ENCODE measurements at places on chromosomes 12 and 14.
A peak's percentile ranks its signal among the peaks of the same experiment; 100 is the strongest.

DNA sequence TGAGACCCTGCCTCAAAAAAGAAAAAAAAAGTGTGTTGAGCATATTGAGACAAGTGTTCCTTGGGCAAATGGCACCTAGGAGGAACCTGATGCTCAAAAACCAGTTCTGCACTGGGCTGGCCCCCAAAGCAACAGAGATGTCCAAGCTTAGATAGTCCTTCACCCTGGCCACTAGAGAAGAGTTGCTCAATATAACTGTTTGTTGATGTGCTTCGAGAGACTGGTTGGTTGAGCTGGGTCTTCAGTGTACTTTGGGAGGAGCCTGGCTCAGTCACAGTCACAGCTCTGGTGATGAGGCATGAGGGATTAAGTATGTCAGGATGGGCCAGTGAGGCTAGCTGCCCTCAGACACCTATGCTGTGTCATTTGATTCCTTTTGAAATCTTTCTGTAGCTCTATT is 38.0 kb downstream of the SLC2A14 start:
- DNase-seq, result no peak

GRCh38 chr14:68278576-68279436 is 459.2 kb downstream of the RAD51B start:
- DNase-seq, result no peak

DNA sequence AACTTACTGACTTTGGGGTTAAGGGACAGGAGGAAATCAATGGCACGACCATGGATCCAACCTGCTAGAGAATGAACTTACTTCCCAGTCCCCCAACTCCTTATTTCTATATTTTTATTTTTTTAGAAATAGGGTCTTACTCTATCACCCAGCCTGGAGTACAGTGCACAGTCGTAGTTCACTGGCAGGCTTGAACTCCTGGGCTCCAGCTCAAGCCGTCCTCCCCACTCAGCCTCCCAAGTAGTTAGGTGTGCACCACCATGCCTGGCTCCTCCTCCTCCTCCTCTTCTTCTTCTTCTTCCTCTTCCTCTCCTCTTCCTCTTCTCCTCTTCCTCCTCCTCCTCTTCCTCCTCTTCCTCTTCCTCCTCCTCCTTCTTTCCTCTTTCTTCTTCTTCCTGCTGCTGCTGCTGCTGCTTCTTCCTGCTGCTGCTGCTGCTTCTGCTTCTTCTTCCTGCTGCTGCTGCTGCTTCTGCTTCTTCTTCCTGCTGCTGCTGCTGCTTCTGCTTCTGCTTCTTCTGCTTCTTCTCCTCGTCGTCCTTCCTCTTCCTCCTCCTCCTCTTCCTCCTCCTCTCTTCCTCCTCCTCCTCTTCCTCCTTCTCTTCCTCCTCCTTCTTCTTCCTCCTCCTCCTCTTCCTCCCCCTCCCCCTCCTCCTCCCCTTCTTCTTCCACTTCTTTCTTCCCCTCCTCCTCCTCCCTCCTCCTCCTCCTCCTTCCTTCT is 390.1 kb upstream of the RGS6 start:
- no peak for DNase-seq

GRCh38 chr14:89509891-89510290 is 92.9 kb upstream of the FOXN3 start:
- no peak for DNase-seq

GRCh38 chr12:50106907-50107306 is 3.1 kb downstream of the GPD1 start:
- DNase-seq, result no peak

GRCh38 chr12:103844305-103844704 is 3.3 kb upstream of the NT5DC3 start:
- no peak for DNase-seq

GRCh38 chr14:90782892-90783291 is 33.3 kb downstream of the TTC7B start:
- no peak for DNase-seq

GRCh38 chr12:46177837-46178608 is 90.8 kb downstream of the SLC38A1 start:
- no peak for DNase-seq

GRCh38 chr12:39990122-39991101 is 115.5 kb downstream of the SLC2A13 start:
- peak; percentile 22 for DNase-seq

GRCh38 chr14:36208690-36209278 is 32.3 kb upstream of the PTCSC3 start:
- DNase-seq, result no peak

DNA sequence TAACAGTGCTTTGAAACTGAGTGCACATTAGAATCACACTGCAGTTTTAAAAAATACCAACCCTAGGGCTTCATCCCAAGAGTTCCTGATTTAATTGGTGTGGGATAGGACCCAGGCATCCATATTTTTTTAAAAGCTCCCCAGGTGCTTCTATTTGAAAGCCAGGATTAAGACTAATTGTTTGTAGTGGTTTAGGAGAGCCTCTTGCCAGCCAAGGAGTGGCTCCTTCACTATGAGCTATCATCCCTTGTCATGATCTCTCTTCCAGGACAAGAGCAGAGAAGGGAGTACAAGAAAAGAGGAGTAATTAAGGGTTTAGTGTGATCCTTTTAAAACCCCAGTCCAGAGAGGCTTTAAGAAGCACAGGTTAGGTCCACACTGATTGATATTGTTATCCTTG is 178.0 kb downstream of the CAND1 start:
- no peak for DNase-seq

DNA sequence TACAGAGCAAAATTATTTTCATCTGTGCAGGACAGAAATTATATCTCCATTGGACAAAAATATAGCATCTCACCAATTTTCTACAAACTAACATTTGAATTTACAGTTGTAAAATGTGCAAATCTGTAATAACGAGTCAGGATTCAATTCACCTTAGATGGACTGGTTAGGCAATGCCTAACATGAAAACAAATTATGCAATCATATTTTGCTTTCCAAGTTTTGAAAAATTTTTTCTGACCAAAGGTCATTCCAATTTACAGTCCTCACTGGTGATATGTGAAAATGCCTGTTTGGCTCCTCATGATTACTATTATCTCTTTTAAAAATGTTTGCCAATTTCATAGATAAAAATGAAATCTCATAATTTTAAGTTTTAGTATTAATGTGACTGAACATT is 6.5 kb upstream of the CPM start:
- no peak for DNase-seq

- no peak for DNase-seq
Measured at GRCh38 chr12:13258197-13258596, 61.7 kb downstream of the EMP1 start.

GRCh38 chr14:50045039-50045711 is 71.2 kb downstream of the VCPKMT start:
- peak; percentile 58 for DNase-seq

- DNase-seq, result no peak
Measured at GRCh38 chr12:47396902-47397663, 308.7 kb downstream of the RPAP3 start.

DNA sequence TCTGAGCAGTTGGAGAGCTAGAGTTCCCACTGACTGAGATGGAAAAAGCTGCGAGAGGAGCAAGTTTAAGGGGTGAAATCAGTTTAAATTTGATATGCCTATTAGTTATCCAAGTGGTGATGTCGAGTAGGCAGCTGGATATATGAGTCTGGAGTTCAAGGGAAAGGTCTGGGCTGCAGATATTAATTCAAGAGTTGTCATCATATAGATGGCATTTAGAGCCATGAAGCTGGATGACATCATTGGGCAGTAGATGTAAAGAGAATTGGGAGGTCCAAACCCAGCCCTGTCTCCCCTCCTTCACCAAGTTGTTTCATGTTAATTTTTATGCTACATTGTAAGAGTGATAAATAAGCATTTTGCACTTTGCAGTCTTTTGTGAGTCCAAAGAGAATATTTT is 898.1 kb downstream of the GALC start:
- DNase-seq, result no peak

- no peak for DNase-seq
Measured at GRCh38 chr12:46686267-46686942, 139.4 kb downstream of the SLC38A4 start.

DNA sequence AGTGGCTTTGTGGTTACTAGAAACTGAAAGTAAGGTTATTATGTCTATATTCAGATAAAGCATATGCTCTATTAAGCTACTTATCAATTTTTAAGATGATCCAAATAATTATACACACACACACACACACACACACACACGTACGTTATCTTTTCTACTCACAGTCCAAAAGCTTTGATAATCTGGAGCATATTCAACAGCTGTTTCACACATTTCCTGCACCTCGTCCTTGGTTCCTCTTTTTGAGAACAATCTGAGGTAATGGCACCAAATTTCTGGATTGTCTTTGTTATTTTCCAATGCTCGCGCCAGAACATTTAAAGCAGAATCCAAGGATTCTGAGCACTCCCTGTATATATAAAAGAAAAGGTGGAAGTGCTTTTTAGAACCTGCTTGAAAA is 37.5 kb downstream of the ZFC3H1 start:
- DNase-seq, result no peak

GRCh38 chr12:104351057-104351983 is 47.8 kb downstream of the EID3 start:
- DNase-seq, result no peak

DNA sequence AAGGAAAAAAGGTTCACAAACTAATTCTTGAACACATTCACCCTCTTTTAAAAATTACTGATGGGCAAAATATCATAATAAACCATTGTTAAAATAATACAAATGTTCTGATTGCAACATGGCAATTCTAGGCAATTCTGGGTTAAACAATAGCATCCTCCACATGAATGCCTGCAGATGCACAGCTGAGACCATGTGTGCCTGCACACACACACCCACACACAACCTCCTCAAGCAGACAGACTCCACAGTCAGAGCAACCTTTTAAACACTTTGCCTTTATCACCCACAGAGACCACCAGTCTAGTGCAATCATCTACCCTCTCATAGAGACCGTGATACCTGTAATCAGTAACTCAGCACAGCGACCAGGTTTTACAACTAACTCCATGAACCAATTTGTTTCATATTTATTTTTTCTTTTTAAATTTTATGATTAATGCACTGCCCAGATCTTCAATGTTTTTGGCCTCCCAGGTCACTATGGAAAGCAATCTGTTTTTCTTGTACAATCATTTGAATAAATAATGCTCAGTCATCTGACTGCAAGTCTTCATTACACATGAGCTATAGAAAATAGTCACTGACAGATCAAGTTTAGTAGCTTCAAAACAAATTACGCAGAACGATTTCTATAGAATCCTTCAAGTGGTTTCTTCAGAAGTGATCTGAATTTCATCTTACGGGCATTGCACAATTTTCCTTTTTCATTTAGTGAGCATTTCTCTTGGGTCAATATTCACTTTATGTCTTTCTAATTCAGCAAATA is 105.8 kb downstream of the PRKD1 start:
- no peak for DNase-seq

GRCh38 chr12:14612898-14613445 is 45.3 kb upstream of the PLBD1 start:
- DNase-seq, result no peak

DNA sequence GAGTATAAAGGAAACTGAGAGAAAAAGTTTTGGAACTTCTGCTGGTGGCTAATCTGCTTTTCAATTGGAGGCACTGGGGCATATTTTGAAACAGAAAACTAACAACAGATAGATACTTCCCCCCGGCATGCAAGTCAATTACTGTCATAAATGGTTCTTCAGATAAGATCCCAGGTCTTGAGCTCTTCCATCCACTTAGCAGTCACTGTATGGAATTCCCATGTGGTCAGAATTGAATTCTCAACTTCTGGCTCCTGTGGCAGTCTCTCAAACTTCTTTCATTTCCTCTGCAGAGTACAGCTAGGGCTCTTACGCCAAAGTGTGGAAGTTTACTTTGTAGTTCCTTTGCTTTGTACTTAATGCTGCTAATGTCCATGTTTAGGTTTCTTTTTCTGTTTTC is 452.2 kb downstream of the IPO8 start:
- DNase-seq, result no peak

DNA sequence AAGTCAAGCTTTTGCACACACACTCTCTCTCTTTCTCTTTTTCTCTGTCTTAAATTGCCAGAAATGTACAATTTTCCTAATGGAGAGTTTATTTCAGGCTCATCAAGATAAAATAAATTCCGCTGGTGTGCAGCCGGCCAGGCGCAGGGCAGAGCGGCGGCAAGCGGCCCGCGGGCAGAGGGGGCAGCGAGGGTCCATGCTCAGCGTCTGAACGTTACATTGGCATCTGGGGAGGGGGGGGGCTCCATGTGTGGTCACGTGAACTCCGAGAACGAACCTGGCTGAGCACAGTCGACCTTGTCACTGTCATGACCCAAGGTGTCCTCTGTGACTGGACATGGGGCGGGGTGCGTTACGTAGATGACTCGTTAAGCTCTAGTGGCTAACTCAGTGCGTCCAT is 23.8 kb upstream of the FZD10 start:
- no peak for DNase-seq

GRCh38 chr14:59755409-59756135 is 115.0 kb downstream of the RTN1 start:
- DNase-seq, result no peak

GRCh38 chr12:100554608-100555077 is 18.8 kb upstream of the GAS2L3 start:
- no peak for DNase-seq

DNA sequence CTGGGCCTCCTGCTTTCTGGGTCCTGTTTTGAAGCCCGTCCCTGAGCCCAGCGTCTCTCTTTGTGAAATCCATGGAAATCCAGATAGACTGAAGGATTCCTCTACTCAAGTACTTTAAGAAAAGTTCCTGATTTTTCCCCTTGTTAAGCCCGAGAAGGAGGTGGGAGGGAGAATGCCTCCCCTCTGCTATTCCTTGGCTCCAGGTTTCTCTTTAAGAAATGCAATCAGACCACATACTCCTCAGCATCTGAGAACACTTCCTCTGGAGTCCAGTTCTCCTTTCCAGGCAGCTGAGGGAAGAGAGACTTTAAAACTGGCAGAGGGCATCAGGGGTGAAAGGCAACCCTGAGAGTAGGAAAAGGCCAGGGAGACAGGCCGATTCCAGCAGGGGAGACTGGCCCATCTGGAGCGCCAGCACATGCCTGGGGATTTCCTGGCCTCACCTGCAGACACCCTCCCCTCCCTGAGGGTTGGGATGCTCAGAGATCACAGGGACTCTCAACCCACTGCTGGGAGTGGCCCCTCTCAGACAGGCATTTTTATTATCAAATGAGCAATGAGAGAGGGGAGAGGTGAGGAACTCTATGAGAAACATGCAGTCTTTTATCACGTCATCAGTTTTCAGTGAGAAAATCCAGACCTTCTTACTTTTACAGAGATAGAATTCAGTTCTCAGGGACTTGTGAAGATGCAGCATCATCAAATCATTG is 2.0 kb upstream of the EMP1 start:
- no peak for DNase-seq

GRCh38 chr12:45017916-45018315 is 33.0 kb downstream of the DBX2 start:
- no peak for DNase-seq

DNA sequence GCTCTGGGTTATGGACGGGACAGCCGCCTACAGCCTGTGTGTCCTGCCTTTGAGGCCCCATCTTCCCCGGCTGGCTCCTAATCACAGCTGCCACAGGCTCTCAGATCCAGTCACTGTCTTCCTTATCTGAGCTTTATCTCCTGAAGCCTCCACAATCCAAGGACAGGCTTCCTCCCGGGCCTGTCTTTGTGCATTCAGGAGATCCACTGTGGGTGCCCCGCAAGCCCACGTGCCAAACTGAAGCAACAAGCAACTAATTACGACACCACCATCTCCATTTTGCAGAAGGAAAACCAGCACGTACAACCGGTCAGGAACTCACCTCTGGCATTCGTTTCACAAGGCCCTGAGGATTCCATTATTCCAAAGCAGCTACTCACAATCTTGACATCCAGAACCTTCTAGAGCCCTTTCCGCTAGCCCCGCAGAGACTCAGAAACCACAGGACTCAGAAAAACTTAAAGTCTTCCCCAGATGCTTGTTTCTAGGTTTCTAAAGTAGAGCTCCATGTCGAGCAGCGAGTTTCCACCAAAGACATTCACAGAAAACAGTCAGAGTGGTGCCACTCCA is 14.0 kb downstream of the SYNE3 start:
- no peak for DNase-seq

Data from activated gamma-delta T cell treated with anti-CD3 and anti-CD28 coated beads, Interleukin-2, amount 50 U/mL, for 16 hours (primary cell).